ENCODE measurements at places on chromosomes 1 and 21. TPM values are rescaled to one million over a fixed set of nuclear protein-coding genes. Genes with fewer than 3 reads are reported as not detected.
A peak's percentile ranks its signal among the peaks of the same experiment; 100 is the strongest.

The OR2T2 gene
- total RNA-seq: not detected

DNA sequence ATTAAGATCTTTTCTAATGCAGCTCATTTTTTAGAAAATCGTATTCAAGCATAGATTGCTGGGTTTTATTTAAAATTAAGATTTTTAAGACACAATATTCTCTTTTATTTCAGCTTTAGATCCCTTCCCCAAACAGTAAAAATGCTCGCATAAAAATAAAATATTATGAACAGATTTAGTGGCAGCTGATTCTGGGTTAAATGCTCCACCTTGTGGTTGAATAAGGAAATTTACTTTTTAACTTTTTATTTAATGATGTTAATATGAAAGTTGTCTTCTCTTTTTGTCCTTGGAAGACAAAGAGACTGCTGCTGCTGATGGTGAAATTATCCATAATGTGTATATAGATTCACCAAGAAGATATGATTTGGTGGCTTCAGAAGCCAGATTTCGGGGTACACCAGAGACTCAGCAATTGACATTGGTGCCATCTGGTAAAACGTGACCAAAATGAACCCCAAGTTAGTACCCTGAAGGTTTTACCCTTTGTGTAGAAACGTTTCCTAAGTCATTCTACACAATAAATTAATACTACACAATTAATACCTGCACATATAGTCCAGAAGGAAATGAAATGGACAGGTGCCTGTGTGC is 128.0 kb downstream of the ADAMTS1 start:
- no peak for DNase-seq

DNA sequence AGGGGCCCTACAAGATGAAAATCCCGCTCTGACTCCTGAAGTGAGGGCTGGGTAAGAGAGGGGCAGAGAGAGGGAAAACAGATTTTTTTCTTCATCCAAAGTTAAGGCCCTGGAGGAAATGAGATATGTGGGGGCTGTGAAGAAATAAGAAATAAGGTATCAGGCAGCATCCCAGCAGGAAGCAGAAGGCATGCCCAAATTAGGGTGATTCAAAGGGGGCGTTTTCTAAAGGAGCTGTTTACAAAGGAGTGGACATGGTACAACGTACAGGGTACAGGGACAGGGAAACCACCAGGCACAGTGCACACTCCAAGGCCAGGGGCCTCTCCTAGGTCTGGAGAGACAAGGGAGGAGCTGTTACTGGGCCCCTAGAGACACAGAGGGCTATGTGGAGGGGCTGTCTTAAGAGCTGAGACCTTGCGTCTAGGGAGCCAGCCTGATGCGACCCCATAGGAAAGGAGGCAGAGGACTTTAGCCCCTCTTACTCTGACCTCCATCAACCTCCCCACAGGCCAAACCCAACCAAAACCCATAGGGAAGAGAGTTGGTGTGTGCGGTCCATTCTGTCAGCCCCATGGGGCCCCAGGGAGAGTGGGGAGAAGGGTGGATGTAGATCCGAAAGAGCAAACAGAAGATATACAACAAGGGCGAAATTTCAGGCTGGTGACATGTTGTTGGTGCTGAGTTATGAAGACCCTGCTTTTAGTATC is 38.6 kb downstream of the STYXL2 start:
- no peak for DNase-seq

The GDAP2 gene
- total RNA-seq: 34.1 TPM

- DNase-seq: no peak
Observed at GRCh38 chr1:218658899-218659298, 313.8 kb downstream of the TGFB2 start.

GRCh38 chr21:39908265-39908923 is 41.2 kb downstream of the PCP4 start:
- DNase-seq: no peak

DNA sequence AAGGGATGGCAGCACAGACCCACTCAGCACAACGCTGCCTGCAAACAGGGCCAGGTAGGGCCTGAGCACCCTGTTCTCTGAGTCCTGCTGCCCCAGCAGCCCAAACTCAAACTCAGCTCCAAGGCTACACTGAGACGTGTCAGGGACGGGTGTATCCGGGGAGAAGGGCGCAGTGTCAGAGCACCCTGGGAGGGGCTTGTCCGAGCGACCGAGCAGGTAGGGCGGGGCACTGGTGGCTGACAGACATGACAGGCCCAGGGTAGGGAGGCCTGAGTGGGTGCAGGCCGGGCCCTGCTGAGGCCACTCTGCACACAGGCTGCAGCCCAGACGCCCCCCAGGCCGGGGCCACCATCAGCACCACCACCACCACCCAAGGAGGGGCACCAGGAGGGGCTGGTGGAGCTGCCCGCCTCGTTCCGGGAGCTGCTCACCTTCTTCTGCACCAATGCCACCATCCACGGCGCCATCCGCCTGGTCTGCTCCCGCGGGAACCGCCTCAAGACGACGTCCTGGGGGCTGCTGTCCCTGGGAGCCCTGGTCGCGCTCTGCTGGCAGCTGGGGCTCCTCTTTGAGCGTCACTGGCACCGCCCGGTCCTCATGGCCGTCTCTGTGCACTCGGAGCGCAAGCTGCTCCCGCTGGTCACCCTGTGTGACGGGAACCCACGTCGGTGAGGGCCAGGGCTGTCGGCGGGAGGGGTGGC is 5.5 kb downstream of the SCNN1D start:
- peak; percentile 42 for DNase-seq

- no peak for DNase-seq
Observed at GRCh38 chr1:232699814-232700213, 69.9 kb upstream of the SIPA1L2 start.

DNA sequence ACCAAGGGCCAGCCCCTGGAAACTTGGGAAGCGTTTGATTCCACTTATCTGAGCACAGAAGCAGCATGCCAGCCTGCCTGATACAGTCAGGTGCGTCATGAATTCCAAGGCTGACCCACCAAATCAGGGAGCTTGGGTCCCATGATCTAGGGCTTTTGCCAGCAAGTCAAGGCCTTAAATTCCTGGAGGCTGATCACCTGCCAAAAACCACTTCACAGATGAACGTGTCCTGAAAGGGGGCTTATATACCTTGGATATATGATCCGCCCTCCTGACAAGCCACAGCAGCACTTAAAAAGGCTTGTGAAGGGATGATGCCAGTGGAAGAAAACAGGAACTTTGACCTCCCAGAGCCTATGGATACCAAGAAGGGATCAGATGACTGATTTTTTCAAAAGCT is 24.0 kb upstream of the CLIC6 start:
- no peak for DNase-seq

DNA sequence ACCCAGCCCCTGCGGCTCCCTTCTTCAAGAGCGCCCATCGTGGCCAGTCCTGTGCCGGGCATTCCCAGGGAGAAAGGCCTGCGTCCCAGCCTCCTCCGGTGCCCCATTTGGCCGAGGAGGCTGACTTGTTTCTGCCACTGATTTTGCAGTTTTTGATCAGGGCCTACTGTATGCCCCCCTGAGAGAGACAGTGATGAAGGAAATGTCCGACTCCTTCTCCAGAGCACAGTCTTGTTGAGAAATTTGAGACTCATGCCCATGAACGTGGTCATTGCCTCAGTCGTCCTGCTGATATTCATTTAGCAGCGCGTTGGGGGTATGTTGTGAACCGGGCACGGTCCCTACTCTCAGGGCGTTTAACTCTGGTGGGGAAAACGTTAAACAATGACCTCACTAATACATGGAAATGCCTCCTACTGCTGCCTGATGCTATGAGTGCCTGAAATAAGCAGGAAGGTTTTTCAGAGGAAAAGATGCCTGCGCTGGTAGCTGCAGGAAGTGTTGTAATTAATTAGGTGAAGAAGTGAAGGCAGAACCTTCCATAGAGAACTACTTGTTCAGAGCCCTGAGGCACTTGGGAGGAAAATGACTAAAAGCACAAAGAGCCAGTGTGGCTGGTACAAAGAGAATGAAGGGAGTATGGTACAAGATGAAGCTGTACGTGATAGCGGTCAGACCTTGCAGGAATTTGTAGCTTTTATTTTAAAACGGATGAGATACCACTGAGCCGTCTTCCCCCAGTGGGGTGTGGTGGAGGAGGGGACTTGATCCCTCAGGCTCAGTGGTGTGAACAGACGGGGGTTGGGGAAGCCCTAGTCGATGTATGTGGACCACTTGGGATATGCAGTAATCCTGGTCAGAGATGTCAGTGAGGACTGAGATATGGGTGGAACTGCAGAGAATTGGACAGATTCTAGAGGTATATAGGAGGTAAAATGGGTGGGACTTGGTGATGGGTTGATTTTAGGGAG is 730 bp downstream of the ZCCHC17 start:
- no peak for DNase-seq

The SPRR2D gene
- total RNA-seq: not detected

DNA sequence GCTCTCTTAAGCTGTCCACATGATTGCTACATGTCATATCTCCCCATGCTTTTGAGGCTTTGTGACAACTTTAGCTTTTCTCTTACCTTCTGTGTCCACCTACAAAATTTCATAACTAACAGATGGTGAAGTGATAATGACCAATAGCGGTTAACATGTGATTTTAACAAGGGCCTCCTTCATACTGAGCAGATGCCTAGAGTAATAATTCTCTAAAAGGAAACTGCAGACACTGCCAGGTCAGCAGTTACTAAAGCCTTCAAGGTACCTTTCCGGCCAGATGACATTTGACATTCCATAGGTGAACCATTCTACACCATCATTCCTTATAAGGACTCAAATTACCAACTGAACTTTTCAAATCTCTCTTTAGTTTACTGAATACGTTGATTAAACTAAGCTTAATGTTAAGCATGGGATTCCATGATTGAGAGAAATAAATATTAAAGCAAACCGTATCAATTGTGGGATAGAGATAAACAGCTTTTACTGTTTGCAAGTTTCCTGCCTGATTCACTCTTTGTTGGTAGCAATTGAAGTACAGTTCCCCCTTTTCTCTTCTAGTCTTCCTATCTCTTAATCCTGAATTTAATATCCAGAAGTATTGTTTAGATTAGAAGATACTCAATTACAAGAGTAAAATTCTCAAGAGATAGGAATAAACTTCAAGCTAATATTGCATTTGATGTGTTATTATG is 205.1 kb downstream of the PLA2G4A start:
- DNase-seq: no peak

DNA sequence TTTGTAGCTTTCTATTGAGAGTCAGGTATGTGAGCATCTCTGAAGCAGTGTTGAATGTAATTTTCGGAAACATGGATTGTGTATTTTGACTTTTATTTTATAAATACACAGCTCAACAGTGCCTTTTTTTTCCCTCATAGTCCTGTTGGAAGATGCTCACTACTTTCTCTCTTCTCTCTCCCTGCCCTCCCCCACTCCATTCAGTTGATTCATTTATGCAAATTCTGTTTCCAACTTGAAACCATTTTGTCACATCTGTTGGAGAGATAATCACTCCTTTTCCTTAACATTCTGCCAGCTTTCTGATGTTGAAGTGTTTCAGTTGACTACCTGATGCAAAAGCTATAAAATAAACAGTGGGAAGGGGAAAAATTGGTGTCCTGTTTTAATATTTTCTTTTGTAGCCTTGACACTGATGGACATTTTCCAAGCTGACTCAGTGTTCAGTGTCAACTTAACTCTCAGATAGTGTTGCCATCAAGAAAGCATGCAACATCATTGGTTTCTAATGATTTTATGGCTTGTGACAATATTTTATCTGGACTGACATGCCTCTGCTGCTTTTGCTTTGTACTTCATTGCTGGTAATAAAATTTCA is 194.5 kb downstream of the HS2ST1 start:
- no peak for DNase-seq

The LCE2A gene
- total RNA-seq: not detected

DNA sequence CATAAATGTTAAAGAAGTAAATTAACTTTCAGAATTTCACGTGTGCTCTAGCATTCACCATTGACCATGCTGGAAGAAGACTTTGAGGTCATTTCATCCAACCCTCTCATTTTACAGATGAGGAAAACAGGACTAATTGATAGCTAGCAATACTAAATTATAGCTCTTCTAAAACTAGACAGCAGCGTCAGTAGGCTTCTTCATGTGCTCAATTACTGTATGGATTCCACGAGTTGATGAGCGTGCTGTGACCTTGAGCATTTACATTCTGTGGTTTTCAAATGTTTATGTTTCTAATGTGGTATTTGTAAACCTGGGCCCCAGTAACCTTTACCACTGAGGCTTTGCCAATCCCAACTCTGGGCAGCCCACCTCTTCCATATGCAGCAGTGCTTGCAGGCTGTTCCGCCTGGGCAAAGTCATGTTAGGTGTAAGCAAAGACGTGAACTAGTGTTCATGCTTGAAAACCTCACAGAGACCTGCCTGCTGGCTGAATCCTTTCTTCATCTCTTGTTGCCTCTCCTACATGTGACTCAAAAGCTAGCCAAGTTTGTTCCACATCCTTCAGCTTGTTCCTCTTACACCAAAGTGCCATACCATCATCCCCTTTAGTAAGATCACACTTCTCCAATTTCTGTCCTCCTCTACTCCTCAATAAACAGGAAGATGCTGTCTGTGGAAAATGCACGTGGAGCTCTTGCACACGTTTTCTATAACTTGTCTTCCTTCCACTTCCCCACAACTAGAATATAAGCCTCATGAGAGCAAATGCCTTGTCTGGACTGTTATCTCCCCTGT is 17.2 kb downstream of the KCNJ15 start:
- no peak for DNase-seq

The SFN gene
- total RNA-seq: 47.5 TPM

DNA sequence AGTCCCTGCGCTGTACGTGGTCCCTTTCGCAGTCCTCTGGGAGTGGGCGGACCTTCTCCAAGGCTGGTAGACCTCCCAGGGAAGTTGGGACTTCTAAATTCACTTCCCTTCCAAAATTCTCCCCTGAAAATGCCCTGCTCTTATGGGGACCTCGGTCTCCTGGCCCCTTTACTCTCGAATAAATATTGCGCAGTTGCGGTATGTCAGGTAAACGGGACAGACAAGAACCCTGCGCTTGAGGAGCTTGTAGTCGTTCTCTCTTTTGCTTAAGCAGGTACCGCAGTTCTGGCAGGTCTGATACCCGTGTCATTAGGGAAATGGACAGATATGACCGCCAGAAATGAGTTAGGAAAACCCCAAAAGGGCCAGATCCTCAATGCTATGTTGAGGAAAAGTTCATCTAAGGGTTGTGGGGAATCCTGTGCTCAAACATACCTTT is 561 bp downstream of the KIF2C start:
- no peak for DNase-seq

The ZBTB18 gene
- total RNA-seq: 21.3 TPM

The GJA4 gene
- 16.1 TPM for total RNA-seq

The LAMB3 gene
- 47.2 TPM for total RNA-seq

GRCh38 chr1:170471398-170472053 is 60.4 kb upstream of the GORAB start:
- no peak for DNase-seq

- no peak for DNase-seq
Observed at GRCh38 chr1:203858055-203858454, 3.3 kb upstream of the SNRPE start.

- no peak for DNase-seq
Observed at GRCh38 chr1:8013800-8014199, 12.3 kb downstream of the ERRFI1 start.

- no peak for DNase-seq
Observed at GRCh38 chr1:177283380-177283779, 112.6 kb downstream of the BRINP2 start.

GRCh38 chr21:25188677-25189079 is 418.6 kb downstream of the MRPL39 start:
- DNase-seq: no peak

Data from lower lobe of right lung (tissue), 2 donors.